Lower leg skin (tissue), 4 donors: ENCODE measurements at places on chromosomes 5 and 9. TPM values are rescaled to one million over a fixed set of nuclear protein-coding genes. Genes with fewer than 3 reads are reported as not detected.

GRCh38 chr9:5578698-5579085, 50.2 kb upstream of the RIC1 start:
- no peak for DNase-seq

- no peak for DNase-seq
Measured at GRCh38 chr5:179872055-179872827, 13.6 kb upstream of the MRNIP start.

- no peak for DNase-seq
Measured at GRCh38 chr9:27393054-27393846, 96.3 kb upstream of the EQTN start.

PCDHGB3 gene
- 6.1 TPM for total RNA-seq

TMEFF1 gene
- total RNA-seq: not detected

STK32A gene
- total RNA-seq: 9.6 TPM

UNC13B gene
- 29.0 TPM for total RNA-seq

DNA sequence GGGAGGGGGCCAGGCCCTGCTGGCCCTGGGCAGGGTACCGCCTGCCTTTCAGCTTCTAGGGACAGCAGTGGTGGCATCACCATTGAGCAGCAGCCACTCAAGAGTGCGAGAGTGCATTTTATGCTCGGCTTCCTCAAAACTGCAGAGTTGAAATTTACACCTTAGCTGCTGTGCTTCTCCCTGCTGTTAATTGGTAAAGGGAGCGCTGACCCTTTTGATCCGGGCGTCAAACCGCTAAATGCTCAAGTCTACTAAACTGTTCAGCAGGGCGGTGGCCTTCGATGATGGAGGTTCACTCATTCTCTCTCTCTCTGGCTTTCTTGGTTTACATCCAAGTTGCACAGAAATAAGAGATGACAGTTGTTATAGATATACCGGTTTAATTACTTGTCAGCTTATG, 368.6 kb upstream of the IRX2 start:
- DNase-seq: no peak

- DNase-seq: no peak
Measured at GRCh38 chr5:88116396-88116795, 152.2 kb downstream of the TMEM161B start.

- DNase-seq: no peak
Measured at GRCh38 chr5:152556784-152557183, 151.7 kb upstream of the NMUR2 start.

- no peak for DNase-seq
Measured at GRCh38 chr9:128056887-128057723, 10.0 kb downstream of the NAIF1 start.

IL9 gene
- not detected for total RNA-seq

CCDC152 gene
- 0.29 TPM for total RNA-seq

DNA sequence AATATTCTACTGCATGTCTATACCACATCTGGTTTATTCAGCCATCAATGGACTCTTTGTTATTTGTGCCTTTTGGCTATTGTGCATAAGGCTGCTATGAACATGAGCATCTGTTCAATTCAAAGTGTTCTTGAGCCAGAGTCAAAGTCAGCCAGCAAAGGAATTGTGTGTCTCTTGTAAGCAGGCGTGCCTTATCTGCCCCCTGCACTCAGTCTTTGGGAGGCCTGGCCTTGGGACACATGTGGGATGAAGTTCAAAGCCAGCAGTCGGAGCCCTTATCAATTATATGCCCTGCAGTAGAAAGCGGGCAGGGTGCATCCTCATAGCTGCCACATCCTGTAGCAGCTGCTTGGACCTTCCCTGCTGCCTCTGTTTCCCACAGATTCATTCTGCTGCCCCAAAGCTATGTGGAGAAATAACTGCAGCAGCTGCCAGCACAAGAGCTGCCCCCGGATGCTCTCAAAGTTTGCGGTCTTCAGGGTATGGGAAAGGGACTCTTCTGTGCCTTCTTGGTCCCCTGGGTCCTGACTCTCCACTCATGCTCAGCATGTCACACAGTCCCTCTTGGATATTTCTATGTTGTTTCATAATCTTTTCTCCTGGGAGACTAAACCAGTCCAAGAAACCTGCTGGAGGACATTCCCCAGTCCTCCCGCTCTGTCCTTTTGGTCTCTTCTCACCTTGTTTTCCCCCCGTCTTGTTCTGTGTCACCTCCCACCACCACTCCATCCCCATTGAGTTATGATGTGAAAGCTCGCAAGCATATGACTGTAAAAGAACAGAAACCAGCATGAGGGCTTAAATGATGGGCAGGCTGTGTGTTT, 35.9 kb downstream of the STOM start:
- DNase-seq: no peak

DNA sequence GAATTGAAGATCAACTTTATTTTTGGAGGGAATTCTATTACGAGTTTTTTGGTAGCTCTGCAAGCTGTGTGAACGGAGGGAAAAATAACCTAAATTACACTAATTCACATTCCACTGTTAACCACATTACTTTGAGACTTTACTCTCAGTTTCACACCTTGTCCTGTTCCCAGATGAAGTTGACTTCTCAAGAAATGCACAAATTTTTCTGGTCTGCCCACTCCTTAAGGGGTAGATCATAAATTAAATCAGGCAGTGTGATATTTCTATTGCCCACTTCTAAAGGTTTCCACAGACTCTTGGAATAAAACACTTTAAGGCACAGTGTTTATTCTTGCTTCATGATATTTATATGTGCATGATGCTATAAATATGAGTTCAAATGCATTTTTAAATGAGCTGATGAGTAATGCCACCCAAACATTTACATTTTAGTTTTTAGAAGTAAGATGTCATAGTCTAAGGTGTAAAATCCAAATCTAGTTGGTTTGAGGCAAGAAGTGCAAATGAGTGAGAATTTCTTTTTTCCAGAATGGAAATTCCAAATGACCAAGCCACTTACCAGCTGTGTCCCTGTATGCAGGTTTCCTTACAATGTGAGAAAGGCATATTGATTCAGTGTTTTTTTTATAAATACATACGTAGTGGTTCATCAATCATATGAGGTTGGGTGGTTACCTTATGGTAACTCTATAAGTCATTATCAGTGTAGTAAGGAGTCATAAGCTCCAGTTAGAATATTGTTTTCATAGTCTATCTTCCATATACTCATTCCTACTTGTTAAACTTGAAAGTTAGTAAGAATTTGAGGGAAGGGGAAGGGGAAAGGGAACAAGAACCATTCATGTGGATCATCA, 437.7 kb upstream of the MEF2C start:
- DNase-seq: no peak

DNA sequence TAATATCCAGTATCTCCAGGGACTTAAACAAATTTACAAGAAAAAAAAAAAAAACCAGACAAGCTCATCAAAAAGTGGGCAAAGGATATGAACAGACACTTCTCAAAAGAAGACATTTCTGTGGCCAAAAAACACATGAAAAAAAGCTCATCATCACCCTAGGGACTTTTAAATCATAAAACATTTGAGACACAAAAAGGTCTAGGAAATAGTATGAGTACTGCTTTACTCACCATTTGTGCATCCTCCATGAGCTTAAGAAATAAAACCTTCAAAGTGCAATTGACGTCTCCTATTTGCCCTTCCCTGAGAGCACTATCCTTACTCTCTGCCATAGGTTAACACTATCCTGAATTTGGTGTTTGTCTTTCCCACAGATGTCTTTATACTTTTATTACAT, 193.7 kb upstream of the NREP start:
- DNase-seq: no peak

DNA sequence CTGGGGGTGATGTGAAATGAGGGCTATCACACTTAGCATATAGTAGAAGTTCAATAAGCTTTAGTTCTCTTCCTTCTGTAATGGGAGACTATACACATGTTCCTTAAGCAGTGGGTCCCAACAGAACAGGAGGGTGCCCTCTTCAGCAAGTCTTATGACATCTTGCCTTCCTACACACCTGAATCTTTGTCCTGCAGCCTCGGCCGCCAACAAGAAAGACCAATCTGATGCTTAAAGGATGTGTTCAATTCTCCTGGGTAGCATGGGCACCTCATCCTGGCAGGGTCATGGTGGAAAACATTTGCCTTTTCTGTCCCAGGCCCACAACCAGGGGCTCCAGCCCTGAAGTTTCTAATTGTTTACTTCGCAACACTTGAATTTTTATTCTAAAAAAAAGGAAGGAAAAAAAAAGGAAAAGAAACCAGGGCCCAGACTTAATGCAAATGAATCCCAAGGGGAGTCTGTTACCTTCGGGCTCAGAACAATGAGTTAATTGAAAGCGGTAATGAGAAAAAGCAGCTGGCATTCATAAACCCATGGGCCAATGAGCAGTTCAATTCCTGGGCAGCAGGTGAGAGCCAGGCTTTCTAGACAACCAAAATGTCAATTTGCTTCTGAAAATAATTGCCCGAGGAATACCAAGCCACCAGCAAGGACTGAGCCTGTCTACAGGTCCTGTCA, 26.2 kb upstream of the SMAD5 start:
- DNase-seq: no peak

GEMIN5 gene
- total RNA-seq: 18.0 TPM

TAS2R1 gene
- not detected for total RNA-seq

DNA sequence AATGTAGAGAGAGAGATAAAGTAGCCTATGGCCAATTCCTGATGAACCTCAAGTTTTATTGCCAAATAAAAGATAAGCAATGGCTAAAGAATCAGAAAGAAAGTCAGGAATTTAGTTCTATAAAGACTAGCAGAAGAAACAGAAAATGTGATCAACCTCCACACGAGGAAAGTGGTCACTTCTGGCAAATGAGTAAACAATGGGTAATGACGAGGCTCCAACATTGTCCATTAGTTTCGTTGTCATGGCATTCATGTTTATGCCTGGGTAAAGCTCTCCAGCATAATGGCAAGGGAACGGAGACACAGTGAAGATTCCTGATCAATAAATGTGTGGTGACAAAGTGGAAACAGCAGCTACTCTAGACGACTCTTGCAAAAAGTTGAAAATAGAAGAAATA, 341.8 kb upstream of the CTNND2 start:
- no peak for DNase-seq

DNA sequence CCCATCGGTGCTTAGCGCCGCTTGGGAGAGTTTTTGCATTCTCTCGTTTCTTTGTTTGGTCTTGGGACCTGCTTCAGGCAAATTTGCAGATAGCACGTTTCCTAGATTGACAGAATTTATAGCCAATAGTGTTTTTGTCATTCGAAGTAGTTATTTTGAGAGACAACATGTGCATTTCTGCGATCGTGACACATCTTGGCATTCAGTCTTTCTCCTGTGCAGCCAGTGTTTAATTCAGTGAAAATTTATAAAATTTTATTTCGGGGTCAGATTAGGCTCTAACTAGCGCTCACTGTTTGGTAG, 830 bp downstream of the PRRC1 start:
- no peak for DNase-seq

- DNase-seq: no peak
Measured at GRCh38 chr5:38285226-38285625, 26.9 kb downstream of the EGFLAM start.

DNA sequence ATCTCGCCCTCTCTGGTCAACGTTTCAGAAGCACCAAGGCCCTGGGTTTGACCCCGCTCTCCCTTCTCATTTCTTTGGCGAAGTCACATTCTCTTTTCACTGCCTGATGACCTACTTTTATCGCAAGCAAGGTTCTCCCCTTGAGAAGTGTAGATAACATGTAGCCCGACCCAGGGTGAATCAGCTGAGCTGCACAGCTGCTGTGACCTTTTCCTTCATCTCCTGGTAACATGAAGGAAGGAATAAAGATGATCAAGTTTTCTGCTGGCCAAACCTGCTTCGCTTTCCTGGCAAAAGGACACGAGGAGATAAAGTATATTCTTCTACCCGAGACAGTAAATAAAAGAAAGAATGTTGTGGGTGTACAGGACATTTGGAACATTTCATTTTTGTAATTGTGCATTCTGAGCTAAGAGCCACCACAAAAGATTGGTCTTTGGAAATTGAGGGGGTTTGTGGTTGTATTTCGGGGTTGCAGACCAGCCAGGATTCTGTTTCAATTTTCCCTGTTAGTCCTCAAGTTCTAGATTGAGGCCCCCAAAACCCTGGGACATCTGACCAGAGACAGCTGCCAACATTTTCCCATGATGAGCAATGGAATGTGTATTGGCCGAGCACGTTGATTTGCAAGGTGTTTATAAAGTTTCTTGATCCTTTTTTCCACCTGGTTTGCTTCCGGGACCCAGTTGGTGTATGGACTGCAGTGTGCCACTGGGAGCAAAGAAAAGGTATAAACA, 155.1 kb upstream of the ZNF462 start:
- no peak for DNase-seq

DNA sequence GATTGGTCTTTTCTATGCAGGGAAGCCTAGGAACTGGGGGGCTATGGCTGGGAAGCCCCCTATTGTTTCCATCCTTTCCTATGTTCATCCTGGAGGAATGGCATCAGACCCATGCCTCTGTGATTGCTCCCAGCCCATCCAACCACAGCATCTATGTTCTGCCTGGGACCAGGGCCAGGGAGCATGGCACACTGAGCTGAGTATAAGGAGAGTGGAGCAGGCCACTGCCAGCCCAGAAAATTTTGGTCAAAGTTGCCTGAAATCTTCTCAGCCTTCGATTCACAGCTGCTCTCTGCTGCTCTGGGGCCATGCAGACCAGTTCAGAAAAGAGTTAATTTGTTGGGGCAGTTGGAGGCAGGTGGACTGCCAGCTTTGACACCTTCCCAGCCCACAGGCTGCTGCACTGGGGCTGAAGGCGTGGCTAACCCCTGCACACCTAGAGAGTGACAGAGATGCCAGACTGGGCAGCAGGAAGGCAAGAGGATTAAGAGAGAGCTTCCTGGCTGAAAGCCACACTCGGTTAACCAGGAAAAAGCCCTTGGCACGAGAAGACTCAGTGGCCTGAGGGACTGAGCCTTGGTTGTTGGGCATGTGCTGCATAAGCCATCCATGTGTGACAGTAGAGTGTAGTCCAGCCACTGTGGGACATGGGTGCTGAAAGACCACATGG, 12.1 kb downstream of the TGFBI start:
- DNase-seq: no peak

SPINK4 gene
- total RNA-seq: not detected

DNA sequence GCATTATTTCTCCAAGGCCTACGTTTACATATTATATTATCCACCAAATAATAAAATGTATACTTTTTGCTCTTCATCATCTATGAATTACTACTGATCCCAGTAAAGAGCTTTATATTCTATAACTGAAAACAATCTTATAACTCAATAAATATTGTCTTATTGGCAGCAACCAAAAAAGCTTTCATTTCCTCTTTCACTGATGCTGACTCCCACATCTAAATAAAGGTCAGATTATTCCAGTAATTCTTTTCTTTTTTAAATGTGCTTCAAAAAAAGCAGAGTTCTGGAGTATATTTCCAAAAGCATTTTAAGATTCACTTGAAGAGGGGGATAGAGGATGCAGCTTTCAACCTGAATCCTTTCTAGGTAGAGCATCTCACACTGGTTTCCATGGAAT, 75.3 kb upstream of the NR4A3 start:
- no peak for DNase-seq

RLN2 gene
- not detected for total RNA-seq

ANKRD31 gene
- total RNA-seq: 0.19 TPM

ACTL7B gene
- not detected for total RNA-seq

GRCh38 chr9:87137718-87138117, 190.4 kb upstream of the GAS1 start:
- no peak for DNase-seq

OSMR gene
- 18.8 TPM for total RNA-seq

DNA sequence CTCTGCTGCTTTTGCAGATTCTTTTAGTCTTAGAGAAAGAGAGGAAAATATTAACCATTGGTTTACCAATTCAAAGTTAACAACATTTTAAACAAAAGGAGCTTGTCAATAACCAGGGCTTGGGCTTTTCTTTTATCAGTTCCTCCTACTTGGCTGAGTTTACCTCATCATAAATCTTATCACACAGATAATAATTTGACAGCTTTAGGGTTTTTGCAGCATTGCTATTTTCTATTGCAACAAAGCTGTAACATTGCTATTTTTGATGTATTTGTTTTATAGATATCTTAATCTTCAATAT, 9.8 kb upstream of the ABL1 start:
- no peak for DNase-seq

ARSI gene
- 1.6 TPM for total RNA-seq
